ENCODE measurements at places on chromosomes 6 and 20.
A peak's percentile ranks its signal among the peaks of the same experiment; 100 is the strongest.

GRCh38 chr6:107275330-107275865 is 160.1 kb upstream of the BEND3 start:
- DNase-seq: no peak

- no peak for DNase-seq
These were observed 103.6 kb downstream of the NOL4L start for GRCh38 chr20:32481311-32482142.

GRCh38 chr6:10951675-10952282 is 64.9 kb downstream of the SYCP2L start:
- DNase-seq: no peak

DNA sequence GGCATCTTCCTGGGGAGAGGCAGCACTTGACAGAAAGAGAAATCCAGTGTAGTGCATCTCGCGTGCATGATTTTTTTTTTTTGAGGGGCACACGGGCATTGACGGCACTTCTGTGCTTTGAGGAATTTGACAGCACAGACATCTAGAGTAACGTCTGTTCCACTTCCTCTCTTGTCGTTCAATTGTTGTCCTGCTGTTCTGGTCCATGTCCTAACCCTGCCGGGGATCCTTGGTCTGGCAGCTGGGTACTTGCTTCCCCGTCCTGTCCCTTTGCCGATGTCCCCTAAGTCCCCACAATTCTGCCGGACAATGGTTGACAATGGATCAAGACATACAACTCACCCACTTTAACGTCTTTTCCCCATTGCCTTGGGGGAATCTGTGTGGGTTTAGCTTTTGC is 46.0 kb upstream of the NAA20 start:
- DNase-seq: no peak

DNA sequence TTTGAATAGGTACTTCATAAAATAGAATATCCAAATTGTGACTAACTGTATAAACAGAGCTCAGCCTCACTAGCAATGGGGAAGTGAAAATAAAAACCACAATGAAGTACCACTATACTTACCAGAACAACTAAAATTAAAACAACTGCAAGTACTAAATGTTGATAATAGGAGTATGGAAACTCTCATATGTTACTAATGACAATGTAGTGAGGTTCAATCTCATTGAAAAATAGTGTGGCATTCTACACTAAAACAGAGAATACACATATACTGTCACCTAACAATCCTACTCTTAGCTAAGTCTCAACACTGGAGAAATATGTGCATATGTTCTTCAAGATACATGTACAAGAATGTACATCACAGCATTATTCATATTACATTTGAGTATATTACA is 132.0 kb upstream of the CARMIL1 start:
- DNase-seq: no peak

GRCh38 chr6:25392372-25392771 is 113.2 kb downstream of the CARMIL1 start:
- DNase-seq: no peak

DNA sequence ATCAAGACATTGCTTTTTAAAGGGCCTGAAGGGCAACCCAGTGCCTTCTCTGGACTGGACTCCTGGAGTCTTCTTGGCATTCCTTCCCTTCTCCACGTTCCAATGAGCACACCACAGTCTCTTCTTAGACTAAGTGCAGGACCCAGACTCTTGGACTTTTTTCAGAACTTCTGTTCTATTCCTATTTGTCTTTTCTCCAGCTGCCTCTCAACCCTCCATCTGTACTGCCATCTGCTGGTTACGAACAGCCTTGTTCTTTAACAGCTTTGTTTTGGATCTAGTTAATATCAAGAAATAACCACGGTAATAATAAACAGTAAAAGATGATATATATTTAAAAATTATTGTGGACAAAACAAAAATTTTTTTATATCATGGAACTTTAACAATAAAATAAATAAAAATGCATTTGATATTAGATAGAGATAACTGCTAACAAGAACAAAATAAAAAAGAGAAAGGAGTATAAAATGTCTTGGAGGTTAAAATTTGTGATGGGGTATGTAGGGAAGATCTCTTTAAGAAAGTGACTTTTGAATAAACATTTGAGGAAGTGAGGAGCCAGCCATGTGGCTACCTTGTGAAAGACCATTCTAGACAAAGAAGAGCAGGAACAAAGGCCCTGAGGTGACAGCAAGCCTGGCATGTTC is 105.1 kb upstream of the HCRTR2 start:
- DNase-seq: peak; percentile 32

DNA sequence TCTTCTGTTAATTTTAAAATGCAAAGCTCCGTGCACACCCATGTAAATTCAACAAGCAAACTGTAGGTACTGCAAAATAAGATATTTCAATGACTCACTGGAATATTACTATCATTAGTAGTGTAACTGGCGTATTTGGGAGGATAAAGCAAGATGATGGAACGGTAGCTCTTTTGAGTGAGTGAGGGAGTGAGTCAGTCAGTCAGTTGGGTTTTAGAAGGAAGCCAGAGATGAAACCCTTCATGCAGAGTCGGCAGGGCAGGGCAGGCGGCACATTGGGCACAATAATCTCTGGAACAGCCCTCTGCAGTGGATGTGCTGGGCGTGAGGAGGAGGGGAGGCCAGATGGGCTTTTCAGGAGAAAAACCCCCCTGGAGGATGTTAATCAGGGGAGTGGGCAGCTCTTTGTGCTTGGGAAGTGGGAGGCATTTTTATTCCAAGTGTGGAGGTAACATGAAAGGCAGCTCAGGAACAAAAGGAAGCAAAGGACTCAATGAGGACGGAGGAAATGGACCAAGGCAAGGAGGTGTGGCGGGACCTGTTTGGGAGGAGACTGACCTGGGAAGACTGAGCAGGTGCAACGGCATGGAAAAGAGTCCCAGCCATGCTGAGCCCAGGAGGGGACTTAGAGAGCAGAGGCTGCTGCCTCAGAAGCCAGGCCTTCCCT is 171.2 kb downstream of the ZDHHC14 start:
- no peak for DNase-seq

GRCh38 chr6:131555992-131556391 is 17.0 kb upstream of the ARG1 start:
- DNase-seq: no peak

DNA sequence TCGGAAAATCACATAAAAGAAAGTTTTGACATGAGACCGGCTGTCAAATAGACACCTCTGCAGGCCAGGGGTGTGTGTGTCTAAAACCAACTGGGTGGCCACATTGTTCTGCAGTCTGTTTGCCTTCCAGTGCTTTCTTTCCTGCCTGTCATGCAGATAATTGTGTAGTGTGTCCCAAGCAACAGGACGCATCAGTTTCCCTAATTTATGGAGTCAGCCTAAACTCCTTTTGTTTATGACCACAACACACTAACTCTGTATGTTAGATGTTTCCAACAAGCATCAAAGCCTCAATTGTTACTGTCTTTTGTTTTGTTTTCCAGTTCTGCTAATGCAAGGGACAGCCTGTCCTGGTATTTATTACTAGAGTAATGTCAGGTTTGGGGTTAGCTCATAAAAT is 205.7 kb downstream of the ATXN1 start:
- no peak for DNase-seq

DNA sequence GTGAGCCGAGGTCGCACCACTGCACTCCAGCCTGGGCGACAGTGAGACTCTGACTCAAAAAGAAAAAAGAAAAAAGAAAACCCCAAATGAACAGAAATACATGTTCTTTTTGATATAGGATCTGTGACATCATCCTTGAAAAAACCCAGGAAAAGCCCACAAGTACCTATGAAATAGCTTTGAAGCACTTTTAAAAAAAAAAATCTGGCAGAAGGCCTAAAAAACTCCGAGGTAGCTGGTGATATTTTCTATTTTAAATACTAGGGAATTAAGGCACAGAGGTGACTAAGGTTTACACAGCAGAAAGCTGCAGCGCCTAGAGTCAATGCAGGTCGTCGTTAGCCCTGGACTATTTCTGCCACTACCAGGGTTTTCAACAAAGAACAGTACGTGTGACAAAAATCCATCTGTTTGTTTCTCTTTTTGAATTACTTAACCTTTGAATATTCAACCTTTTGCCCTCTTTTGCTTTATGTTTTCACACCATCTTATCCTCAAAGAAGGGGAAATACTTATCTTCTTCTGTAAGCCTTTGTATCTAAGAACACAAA is 39.4 kb upstream of the EEF1A1 start:
- no peak for DNase-seq

DNA sequence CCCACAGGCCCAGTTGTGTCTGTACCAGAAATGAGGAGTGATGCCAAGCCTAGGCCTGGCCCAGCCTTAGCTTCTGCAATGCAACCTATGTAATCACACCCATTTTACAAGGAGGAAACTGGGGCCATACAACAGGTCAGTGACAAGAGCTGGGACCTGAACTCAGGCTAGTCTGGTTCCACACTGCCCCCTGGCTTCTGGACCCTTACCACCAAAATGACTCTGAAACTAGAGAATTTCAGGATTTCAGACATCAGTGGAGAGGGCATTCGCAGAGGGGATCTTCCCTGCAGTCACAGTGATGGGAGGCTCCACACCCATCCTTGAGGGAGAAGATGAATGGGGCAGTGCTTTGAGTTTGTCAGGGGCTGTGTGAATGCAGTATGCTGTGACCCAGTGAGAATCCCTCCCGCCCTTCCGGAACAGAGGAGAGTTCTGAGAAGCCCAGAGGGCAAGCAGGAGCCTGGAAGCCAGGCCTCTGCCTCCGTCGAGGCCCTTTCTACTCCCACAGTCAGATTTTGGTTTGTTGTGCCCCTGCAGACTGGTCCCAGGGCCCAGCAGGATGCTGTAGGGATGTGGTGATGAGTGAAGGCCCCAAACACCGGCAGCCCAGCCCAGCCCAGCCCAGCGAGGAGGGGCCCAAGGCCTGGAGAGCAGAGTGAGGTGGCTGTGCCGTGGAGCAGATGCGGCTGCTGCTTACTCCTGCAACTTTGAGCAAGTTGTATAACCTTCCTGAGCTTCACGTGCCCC is 48.1 kb upstream of the MYL9 start:
- no peak for DNase-seq

DNA sequence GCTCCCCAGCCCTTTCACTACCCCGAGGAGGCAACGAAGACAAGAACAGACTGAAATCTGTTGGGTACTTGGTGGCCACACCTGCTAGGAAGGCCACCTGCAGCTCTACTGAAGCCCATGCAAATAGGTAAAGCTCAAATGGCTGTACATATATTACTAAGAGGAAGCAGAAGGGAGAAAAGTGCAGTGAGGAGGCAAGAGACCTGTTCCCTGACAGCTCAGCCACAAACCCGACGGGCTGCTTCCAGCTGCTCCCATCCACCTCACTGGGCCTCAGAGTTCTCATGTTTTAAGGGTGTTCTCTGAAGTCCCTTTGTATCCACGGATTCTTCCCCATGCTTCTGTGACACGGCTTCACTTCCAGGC is 24.6 kb downstream of the TRAM2 start:
- no peak for DNase-seq
